Stimulated activated CD4-positive, alpha-beta T cell treated with anti-CD3 and anti-CD28 coated beads, Interleukin-1b, Interleukin-23, amount 100 ng/mL, for 24 hours (primary cell): ENCODE measurements at places on chromosomes 7 and 10.

- no peak for DNase-seq
These were observed 290.7 kb downstream of the KLF6 start for GRCh38 chr10:3494131-3494837.

- no peak for DNase-seq
These were observed 11.9 kb upstream of the INPP5F start for GRCh38 chr10:119713744-119714483.

GRCh38 chr7:50646069-50646468 lies 80.9 kb upstream of the DDC start:
- no peak for DNase-seq

DNA sequence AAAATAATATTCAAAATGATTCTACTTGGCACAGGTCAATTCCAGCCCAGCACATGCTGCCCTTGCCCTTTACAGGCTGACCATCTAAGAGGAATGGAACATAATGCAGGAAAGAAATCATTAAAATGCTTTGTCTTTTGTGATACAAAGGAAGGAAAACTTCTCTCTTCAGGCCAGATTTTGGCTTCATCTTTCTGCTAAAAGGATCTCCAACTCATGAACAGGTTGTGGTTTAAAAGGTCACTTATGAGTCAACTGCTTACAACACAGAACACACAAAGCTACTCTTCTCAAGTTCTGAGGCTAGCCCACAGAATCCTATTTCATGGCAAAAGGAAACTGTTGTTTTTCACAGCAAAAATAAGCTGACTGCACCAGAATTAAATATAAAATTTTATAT lies 197.1 kb downstream of the DOCK4 start:
- no peak for DNase-seq

- DNase-seq = no peak
These were observed 63.0 kb downstream of the FAS start for GRCh38 chr10:89053555-89053954.

DNA sequence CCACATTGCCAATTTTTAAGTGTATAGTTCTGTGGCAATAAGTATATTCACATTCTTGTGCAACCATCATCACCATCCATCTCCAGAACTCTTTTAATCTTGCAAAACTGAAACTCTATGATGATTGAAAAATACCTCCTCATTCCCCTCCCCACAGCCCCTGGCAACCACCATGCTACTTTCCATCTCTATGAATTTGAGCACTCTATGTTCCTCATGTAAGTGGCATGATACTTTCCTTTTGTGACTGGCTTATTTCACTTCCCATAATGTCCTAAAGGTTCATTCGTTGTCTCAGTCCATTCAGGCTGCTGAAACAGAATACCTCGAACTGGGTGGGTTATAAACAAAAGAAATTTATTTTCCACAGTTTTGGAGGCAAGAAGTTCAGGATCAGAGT lies 23.4 kb upstream of the EGR2 start:
- DNase-seq = no peak
